ENCODE measurements at places on chromosomes 12 and 14.

GRCh38 chr12:32070370-32070769, 36.3 kb upstream of the BICD1 start:
- DNase-seq, result no peak

- DNase-seq, result no peak
These were observed 5.1 kb downstream of the MTRFR start for GRCh38 chr12:123238330-123238682.

DNA sequence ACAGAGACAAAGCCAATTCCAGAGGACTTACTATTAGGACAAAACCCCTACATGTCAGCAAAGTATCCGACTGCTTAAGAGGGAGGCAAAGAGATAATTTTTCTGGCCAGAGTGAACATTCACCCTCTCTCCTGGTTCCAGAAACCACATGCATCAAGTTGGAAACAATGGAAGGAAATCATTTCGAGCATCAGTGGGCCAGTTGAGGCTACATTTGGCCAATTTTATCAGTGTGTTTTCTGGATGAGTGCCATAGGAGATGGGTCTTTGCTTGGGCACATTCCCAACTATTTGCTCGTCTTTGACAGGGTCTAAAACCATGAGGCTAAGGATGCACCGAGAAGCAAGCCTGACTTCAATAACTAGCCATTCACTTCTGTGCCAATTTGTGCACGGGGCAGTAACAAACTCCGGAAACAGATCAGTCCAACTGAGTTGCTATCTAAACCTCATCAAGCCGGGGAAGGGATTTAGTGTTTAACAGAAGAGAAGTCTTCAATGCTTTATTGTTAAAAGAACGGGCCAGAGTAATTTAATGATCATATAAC, 17.4 kb downstream of the EGLN3 start:
- no peak for DNase-seq

GRCh38 chr12:121297435-121297991, 1.0 kb upstream of the CAMKK2 start:
- no peak for DNase-seq

GRCh38 chr12:127943481-127944210, 323.3 kb upstream of the TMEM132C start:
- no peak for DNase-seq

DNA sequence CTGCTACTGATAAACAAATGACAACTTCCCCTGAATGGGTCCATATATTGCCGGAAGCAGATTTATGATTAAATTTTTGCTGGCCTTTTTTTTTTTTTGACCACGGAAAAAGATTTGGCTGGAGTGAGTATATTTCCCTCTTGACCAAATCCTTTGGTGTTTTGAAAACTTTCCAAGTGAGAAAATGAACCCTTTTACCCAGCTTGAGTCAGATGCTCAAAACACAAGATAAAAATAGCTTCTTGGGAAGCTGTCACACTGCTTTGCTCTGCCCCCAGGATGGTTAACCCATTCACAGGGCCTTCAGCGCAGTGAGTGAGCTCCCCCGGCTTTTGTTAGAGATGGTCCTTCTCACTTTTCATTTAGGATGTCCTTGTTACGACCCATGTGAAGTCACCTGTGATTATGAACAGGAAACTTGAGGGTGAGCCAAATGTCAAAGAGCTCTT, 224.3 kb downstream of the PELI2 start:
- peak; percentile 63 for DNase-seq

DNA sequence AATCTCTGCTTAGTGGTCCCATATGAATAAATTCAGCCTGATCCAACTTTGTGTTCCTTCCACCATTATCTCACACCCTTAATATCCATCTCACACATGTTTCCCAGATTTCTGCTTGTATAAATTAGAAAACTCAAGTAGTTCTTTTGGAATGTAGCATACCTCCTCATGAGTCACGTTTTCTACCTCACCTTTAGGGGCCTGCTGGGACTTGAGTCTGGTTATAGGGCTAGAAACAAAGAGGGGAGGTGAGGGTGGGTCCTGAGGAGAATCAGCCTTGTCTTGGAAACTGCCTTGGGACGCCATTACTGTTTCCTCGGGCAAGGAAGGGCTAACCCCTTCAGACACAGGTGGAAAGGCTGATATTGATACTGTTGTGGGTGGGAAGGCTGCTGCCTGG, 51.1 kb downstream of the EMP1 start:
- no peak for DNase-seq

DNA sequence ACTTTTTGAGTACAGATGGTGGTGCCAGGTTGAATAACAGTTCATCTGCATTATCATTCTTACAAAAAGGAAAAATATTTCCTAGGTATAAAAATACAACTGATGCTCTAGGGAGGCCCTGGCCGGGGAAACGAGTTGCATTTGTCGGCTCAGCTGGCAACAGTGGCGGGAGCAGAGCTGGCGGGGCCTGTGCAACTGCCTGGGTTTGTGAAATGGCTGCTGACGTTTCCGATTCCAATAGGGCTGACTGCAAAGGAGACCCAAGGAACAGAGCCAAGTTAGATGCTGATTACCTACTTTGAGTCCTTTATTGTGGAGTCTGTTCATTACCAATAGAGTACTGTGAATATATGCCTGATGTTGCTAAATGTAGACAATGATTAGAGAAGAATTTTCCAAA, 25.8 kb upstream of the PHLDA1 start:
- no peak for DNase-seq

GRCh38 chr12:28767836-28768348, 381.2 kb upstream of the FAR2 start:
- no peak for DNase-seq

DNA sequence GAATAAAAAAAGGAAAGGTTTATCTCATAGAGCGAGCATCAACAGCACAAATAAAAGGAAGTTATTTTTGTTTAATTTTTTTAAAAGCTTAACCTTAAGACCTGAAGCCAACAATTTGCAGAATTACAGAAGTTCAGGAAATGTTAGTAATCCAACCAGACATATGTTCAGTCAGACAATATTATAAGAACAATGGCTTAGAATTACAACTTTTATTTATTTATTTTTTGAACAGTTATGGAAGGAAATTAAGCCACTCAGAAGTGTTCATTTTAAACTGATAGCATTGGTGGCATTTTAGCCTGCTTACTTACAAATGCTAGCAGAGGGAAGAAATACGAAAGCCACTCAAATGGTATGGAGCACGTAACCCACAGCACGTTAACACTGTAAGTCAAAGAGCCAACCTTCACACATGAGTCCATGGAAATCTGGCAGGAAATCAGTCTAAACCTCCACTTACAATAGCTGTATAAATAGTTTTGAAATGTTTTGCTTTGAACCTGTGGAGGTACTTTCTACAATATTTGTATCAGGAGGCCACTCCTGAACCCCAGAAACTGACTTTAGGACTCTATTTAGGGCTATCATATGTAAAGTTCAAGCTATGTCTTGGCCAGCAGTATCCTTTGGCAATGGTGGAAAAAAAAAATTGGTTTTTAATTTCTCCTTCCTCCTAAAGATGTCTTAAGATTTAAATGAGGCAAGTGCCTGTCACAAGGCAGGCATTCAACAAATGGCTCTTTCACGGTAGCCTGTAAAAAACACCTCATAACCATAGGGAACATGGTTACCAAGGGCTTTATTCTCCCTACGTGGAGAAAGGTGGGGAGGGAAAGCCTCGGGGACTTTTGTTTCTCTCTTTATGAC, 102.3 kb downstream of the ITPR2 start:
- DNase-seq, result no peak

GRCh38 chr14:92392711-92393110, 69.7 kb downstream of the SLC24A4 start:
- DNase-seq, result no peak

GRCh38 chr14:89540009-89540829, 123.2 kb upstream of the FOXN3 start:
- DNase-seq, result no peak

GRCh38 chr12:110934093-110934852, 13.9 kb upstream of the MYL2 start:
- no peak for DNase-seq

DNA sequence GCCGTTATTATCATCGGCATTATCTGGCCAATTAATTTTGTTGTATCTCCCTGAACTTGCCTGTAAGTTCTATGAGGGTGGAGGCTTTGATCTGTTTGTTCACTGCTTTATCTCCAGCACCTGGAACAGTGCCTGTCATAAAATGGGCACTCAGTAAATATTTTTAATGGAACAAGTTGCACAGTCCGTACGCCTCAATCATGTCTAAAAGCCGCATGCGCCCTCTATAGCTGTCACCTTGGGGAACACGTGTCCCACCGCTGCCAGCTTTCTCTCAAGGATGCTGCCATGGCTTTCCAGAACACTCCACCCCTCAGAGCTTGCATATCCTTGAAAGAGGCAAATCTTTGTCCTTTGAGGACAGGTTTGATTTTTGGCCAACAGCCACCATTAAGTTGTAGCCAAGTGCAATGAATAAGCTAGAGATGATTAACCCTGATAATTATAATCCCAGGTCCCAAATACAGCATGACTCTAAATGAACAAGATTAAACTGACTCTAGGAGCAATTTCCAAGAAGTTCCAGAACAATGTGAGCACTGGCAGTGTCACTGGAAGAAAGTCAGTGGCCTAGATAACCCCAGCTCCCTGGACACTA, 55.1 kb downstream of the ERH start:
- DNase-seq, result no peak

- peak; percentile 58 for DNase-seq
These were observed 18.2 kb upstream of the RNASE12 start for GRCh38 chr14:20609215-20610001.

DNA sequence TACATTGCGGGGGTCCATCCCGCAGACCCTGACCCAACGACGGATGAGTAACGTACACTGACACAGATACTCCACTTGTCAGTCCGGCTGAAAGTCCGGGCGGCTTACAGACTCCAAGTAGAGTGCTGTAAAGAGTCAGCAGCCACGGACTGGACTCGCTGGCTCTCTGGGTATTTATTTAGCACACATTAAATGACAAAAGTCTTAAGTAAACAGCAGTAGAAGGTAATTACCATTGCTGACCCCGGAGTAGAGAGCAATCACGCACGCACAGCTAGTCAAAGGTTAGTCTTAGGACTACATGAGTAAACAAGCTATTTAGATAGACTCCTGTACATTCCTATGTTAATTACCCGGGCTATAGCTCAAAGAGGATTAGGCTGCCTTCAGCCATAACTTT, 780.9 kb downstream of the RPS29 start:
- no peak for DNase-seq

- no peak for DNase-seq
These were observed 11.8 kb downstream of the CD163L1 start for GRCh38 chr12:7431993-7432685.

GRCh38 chr14:57814726-57815125, 51.2 kb downstream of the SLC35F4 start:
- no peak for DNase-seq

GRCh38 chr14:105067140-105067968, 2.1 kb upstream of the GPR132 start:
- DNase-seq, result no peak

GRCh38 chr12:29744365-29744764, 39.4 kb downstream of the TMTC1 start:
- no peak for DNase-seq

DNA sequence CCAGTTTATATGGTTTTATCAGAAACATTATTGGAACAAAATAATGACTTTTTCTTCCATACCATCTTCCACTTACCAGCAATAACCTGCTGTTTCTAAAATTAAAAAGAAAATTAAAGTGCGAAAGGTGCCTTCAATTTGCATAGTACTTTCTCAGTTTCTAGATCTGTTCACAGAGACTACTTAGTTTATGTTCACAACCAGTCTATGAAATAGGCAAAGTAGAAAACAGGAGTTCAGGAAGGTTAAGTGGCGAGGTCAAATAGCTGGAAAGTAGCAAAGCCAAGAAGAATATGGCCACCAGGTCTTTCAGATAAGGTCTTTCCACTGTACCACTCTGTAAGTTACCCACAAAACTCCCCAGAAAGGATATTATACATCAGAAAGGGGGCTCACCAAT, 63.3 kb downstream of the BMP4 start:
- DNase-seq, result no peak

DNA sequence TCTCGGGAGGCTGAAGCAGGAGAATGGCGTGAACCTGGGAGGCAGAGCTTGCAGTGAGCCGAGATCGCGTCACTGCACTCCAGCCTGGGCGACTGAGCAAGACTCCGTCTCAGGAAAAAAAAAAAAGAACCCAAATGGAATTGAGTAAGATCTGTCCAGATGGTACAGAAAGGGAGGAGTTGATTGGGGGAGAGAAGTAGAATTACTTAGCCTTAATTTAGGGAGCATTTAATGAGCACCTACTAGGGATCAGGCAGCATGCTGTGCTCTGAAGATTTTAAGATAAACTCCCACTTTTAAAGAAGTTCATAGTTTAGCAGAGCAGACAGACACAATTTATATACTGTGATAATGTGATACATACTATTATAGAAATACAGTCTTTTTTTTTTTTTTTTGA, 4.5 kb downstream of the RAB5B start:
- no peak for DNase-seq

DNA sequence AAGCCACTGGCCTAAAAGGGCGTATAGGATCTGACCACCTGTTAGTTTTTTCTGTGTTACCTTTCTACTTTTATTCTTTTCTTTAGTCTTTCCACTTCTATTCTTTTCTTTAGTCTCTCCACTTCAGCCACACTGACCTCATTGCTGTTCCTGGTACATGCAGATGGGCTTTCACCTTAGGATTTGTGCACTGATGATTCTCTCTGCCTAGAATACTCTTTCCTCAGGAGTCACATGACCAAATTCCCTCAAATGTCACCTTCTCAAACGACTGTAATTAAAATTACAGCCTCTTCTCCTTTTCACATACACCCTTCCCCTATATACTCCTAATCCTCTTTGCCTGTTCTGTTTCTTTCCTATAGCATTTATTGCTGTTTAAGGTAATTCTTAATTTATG, 36.0 kb downstream of the GPHN start:
- DNase-seq, result no peak

DNA sequence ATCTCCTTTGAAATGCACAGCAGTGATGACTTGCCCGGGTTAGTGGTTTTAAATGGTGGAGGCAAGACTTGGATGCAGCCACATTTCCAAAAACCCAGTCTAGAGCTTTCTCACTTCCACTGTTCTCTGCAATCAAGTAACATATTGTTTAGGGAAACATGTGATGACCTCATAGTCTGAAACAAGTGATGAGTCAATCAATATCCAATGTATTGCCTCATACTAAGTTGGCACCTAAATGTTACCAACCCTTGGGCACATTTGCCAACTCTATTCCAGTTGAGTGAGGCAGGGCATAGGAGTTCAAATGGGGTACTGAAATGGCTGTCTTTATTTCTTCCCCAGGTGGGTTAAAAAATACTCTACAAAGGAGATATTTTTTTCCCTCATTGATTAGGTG, 1105.4 kb downstream of the VRK1 start:
- DNase-seq, result no peak

GRCh38 chr12:124565656-124566160, 1.7 kb downstream of the NCOR2 start:
- DNase-seq, result no peak

All from AG04449 (cell line).